GM18507 (cell line): ENCODE measurements at places on chromosomes 1 and 21.

GRCh38 chr1:18760156-18760555, 99.3 kb downstream of the TAS1R2 start:
- no peak for DNase-seq

DNA sequence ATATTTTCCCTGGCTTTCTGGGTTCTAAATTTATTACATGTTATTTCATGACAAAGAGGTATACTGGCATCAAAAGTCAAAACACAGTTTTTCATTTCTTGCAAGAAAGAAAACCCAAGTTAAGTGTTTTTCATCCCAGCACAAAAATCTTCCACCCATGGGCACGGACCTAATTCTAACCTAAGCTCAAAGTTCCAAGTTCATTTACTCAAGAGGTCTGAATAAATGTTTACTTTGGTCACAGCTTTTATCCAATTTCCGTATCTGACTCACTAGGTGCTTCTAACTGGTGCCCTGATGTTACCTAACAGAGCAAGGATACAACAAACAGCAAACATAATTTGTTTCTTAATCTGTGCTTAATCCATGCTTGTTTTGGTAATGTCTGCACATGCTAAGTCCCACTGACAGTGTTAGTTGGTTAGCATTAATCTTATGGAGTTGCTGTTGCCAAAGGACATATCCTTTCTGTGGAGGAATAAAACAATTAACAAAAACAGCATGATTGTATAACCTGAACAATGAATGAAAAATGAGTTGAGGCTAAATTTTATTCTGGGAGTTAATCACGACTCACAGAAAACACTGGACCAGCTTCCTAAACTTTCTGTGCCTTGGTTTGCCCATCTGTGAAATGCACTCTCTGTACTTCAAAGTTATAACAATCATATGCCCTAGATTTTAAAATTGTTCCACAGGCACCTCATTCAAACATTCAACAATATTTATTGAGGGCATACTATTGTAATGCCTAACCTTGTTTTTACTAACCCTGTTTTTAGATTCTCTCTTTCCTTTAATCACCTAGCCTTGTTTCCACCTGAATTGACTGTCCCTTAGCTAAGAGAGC, 4.2 kb upstream of the CHD1L start:
- DNase-seq: no peak

DNA sequence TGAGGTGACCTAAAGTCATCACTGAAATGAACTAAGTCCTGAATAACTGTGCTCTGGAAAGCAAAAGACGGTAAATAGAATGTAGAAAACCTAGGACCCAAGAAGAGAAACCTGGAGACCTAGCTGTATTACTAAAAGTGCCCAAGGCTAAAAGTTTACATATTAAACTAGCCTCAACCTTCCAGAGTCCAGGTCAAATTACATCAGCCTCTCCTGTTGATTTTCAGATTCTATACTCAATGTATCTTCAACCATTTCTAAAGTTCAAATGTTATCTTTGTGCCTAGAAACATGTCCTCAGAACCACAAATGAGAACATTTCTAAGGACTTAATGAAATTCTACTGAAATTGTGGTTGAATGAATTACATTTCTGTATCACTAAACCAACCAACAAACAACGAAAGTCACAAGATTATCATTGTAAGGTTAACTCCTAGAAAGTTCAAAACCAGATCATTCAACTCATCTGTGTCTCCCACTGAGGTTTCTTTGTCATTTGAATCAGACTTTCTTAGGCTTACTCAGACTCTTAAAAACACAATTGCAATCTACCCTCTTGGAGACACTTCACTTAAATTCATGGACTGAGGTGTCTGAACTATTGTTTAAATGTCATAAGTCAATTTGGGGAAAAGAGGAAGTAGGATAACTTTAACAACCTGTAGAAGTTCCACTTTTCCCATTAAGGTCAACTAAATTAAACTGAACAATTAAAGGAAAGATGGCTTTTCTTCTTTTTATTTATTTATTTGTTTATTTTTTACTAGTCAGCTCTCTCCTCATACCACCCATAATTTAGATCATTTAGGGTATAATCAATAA, 207.7 kb downstream of the BARHL2 start:
- no peak for DNase-seq

GRCh38 chr21:33128538-33128937, 58.6 kb downstream of the OLIG1 start:
- DNase-seq: no peak

- no peak for DNase-seq
These were observed 58.6 kb upstream of the GJB5 start for GRCh38 chr1:34696230-34696629.

GRCh38 chr21:14560139-14560538, 14.0 kb upstream of the SAMSN1 start:
- no peak for DNase-seq

- DNase-seq: no peak
These were observed 156.5 kb downstream of the PDE4B start for GRCh38 chr1:65949230-65949626.

- DNase-seq: no peak
These were observed 123.3 kb downstream of the SMYD3 start for GRCh38 chr1:246383791-246384190.

- no peak for DNase-seq
These were observed 91.5 kb upstream of the ESRRG start for GRCh38 chr1:216814576-216815259.

DNA sequence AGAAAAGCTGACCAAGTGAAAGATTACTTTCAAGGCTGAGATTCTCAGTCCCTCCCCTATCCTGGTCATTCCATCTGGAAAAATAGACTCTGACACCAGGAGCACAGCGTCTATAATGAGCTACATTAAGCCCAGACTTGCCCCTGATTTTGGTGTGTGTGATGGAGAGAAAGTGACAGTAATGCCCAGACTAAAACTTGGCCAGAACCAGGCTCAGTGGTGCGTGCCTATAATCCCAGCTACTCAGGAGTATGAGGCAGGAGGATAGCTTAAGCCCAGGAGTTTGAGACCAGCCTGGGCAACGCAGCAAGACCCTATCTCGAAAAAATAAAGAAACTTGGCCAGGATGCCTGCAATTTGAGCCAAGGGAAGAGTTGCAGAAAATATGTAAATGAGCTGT, 15.9 kb downstream of the PLEKHA6 start:
- DNase-seq: no peak

DNA sequence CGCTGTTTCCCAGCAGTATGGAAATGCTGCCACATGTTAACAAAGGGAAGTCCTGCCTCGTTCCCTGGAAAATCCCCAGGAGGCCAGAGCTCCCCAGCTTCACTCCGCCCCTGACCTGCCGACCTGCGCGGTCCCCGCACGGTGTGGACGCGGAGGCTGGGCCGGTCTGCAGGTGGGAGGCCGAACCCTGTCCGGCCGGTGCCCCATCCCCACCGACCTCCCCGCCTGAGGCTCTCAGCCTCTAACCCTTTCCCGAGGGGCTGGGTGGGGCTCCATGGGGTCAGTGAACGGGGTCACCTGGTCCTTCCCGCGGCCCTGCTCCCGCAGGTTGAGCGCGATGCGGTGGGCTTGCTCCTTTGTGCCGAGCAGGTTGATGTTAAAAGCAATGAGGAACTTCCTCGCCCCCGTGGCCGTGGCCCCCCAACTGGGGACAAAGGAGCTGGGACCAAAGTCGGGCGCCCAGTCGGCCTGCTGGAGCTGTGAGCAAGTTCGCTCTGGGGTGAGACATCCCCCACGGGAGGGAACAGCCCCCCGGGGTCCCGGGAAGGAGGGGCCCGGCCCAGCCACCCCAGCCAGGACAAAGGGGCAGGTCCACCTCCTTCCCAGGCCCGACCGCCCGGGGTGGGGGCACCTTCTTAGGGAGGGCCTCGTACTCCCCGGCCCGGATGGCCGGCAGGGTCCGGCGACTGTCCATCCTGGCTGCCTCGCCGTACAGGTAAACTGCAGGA, 4.0 kb downstream of the FTCD start:
- no peak for DNase-seq

GRCh38 chr1:204146965-204147364, 4.9 kb downstream of the ETNK2 start:
- DNase-seq: no peak

DNA sequence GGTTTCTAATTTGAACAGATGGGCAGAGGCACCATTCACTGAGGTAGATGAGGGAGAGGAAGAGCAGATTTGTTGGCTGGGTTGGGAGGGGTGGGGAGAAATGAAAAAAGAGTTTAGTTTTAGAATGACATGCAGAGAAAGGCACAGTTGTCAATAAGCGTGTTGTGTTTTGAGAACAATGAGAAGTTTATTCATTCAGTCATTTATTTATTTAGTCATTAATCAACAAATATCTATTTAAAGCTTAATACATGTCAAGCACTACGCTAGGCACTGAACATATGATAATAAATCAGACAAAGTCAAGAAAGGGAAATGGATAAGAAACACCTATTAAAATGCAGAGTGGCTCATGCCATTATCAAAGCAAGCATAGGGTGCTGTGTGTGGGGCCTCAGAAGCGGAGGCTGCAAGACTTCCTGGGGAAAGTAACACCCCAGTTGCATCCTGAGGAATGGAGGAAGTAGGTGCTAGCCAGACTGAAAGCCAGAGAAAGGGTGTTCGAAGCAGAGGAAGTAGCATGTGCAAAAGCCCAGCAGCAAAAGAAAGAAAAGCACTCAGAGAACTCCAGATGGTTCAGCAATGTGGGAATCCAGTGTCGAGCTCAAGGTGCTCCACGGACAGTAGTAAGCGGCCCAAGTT, 114.1 kb downstream of the RNF220 start:
- DNase-seq: no peak

- DNase-seq: no peak
These were observed 48.7 kb downstream of the TRIM33 start for GRCh38 chr1:114462341-114462740.

GRCh38 chr1:50742523-50742922, 217.5 kb downstream of the FAF1 start:
- no peak for DNase-seq

DNA sequence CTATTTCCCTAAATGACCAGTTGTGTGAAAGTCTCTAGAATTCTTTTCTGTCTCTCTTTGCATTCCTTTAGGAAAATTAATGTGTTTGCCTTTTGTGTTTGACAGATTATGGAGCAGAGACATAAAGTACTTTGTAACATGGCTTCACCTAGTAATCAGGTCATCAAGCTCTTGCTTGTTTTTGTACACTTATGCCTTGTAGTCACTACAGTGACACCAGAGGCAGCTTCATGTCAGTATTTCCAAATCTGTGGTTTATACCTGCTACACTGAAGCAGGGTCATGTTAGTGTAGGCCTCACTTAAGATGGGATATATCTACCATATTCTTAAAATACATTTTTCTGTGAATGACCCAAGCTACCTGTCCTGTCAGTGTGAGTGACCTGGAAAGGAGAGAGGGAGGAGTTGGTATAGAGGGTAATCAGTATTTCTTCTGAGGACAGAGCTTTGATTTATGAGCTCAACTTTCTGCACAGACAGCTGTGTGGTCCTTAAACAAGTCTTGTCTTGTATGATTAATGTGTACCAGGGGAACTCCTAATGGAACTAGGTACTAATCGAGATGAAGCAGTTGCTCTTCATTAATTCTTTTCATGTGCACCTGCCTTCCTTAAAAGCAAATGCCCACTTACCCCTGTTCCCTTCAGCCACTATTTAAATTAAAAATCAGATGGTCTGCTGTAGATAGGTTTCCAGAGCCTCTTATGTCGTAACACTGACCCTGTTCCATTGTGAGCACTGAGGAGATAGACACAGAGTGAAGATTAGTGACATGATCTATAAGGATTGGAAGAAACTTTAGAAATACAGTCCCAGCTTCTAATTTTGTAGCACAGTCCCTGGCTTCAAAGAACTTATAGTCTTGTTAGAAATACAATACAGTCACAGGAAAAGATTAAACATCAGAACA, 45.7 kb downstream of the MACO1 start:
- no peak for DNase-seq

GRCh38 chr21:41640748-41641509, 125.9 kb downstream of the RIPK4 start:
- no peak for DNase-seq
